ENCODE measurements at places on chromosomes 1 and 21.

GRCh38 chr1:77605246-77606026 is 77.0 kb downstream of the ZZZ3 start:
- no peak for DNase-seq

- no peak for DNase-seq
These were observed 80.8 kb upstream of the POU3F1 start for GRCh38 chr1:38127428-38127827.

DNA sequence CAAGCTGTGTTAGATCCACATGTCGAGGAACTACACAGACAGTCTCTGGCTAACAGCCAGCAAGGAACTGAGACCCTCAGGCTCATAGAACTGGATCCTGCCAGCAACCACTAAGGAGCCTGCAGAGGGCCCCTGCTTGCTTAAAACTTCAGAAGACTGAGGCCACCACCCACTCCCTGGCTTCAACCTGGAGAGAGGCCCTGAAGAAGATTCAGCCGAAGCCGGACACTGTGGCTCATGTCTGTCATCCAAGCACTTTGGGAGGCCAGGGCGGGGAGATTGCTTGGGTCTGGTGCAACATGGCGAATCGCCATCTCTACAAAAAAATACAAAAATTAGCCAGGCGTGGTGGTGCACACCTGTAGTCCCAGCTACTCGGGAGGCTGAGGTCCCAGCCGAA is 92.6 kb upstream of the TMPRSS2 start:
- DNase-seq: no peak

DNA sequence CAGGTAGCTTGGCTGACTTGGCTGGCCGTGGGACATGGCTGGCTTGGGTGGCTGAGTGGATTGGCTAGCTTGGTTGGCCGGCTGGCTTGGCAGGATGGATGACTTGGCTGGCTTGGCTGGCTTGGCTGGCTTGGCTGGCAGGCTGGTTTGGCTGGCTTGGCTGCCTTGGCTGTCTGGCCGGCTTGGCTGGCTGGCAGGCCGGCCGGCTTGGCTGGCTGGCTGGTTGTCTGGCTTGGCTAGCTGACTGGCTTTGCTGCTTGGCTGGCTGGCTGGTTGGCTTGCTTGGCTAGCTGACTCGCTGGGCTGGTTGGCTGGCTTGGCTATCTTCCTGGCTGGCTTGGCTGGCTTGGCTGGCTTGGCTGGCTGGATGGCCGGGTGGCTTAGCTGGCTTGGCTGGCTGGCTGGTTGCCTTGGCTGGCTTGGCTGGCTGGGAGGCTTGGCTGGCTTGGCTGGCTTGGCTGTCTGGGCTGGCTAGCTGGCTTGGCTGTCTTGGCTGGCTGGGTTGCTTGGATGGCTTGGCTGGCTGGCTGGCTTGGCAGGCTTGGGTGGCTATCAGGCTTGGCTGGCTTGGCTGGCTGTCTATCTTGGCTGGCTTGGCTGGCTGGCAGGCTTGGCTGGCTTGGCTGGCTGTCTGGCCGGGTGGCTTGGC is 129.7 kb upstream of the FAM72C start:
- DNase-seq: no peak

GRCh38 chr1:160705742-160706141 is 5.9 kb downstream of the CD48 start:
- DNase-seq: no peak

DNA sequence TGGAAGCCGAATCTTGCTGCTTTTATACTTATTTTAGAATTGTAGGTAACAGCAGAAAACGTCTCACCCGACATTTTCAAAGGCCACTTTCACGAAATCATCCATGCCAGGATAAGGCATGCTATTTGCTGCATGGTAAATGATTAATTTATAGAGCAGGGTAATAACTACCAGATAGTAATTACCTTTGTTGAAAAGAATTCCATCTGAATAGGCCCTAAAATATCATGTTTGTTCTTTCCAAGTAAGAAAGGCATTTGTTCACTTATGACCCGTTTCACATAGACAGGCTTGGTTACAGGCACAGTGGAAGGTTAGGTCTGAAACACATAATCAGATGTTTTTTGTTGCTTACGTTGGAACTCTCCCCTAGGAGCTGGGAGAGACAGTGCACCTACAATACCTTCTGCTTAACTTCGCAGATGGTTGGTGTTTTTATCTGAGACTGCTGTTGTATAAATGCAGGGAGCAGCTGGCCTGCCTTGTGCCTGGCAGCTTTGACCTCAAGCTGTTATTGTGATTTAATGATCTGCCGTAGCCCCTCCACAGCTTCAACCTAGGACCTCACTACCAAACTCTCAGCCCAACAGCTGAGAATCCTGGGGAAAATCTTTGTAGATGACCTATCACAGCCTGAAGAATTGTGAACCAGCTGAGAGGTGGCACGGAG is 1.6 kb downstream of the SLC44A3 start:
- no peak for DNase-seq

- DNase-seq: no peak
These were observed 105.2 kb downstream of the MRPL39 start for GRCh38 chr21:25501996-25502665.

DNA sequence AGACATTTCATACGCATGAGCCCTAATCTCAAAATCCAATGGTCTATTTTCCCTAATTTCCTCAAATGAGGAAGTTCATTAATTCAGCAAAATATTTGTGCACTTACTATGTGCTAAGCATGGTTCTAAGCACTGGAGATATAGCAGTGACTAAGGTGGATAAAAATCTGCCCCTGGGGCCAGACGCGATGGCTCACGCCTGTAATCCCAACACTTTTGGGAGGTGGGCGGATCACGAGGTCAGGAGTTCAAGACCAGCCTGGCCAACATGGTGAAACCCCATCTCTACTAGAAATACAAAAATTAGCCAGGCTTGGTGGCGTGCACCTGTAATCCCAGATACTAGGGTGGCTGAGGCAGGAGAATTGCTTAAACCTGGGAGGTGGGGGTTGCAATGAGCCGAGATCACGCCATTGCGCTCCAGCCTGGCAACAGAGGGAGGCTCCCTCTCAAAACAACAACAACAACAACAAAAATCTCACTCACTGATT is 4.3 kb upstream of the MIIP start:
- no peak for DNase-seq

- no peak for DNase-seq
These were observed 699.9 kb downstream of the MATN1 start for GRCh38 chr1:30023339-30024022.

DNA sequence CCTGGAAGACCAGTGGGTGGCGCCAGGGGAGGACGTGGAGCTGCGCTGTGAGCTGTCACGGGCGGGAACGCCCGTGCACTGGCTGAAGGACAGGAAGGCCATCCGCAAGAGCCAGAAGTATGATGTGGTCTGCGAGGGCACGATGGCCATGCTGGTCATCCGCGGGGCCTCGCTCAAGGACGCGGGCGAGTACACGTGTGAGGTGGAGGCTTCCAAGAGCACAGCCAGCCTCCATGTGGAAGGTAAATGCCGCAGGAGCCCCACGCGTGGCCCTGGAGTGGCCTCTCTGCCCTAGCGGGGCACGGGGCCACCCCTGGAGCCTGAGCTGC is 75.2 kb downstream of the OBSCN start:
- no peak for DNase-seq

- DNase-seq: no peak
These were observed 48.7 kb upstream of the EDN2 start for GRCh38 chr1:41533016-41533730.

- no peak for DNase-seq
These were observed 48.0 kb upstream of the COG2 start for GRCh38 chr1:230594214-230594773.

GRCh38 chr1:65429806-65430205 is 9.3 kb downstream of the LEPR start:
- DNase-seq: no peak

DNA sequence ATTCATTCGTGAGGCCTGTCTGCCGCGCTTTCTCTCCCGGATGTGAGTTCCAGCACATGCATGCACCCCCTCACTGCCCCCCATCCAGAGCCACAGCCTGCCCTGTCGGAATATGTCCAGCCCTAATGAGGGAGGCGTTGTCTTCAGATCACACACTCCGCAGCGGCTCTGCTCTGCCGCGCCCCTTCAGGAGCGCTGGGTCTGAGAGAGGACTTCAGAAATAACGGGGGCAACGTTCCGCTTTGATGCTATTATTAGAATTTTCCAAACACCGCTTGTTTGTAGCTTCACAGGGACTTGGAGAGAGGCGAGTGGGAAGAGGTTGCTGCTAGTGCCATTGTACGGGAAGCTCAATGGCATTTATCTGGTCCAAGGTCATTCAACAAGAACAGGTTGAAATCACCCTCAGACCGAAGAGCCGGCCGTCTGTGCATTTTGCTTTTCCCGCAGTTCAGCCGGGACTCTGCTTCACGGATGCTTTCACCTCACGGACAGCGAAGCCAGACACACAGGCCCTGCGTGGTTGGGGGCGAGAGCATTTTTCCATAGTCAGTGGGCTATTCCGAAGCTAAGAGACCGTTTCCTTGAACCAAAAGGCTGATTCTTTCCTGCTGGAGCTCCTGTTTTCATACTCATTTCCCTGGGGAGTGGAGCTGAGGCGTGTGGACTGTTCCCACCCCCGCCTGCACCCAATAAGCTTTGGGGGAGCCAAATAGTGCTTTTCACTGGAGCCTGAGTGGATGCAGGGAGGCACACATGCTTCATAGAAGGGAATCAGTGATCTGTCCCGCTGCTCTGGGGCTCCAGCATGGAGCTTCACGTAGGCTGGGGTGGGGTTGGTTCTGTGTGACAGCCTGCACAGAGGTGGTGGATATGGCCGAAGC is 69.7 kb downstream of the GALNT2 start:
- no peak for DNase-seq

GRCh38 chr1:209106237-209106741 is 477.2 kb upstream of the CAMK1G start:
- DNase-seq: no peak

- DNase-seq: no peak
These were observed 170.2 kb upstream of the KCNJ15 start for GRCh38 chr21:38086580-38086979.

DNA sequence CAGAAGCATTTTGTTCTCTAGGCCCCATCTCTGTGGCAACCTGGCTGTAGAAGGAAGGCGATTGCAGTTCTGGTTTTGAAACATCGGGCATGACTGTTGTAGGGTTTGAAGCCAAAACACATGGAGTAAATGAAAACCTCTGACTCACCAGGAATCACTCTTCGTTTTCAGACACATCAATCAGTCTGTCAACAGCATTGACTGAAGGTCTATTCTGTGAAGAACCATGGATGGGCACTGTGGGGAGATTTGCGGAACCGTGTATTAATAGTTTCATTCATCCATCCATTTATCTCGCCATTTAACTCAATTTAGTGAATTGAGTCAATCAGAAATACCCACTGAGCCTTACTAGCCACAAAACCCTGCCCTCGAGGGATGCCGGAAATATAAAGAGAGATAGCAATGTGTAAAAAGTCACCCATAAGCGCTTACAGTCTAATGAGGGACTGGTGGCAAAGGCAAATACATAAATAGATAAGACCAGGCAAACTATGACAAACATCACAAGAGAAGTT is 364.6 kb upstream of the PROX1 start:
- DNase-seq: peak; percentile 99

GRCh38 chr1:12326986-12327385 is 97.2 kb downstream of the VPS13D start:
- DNase-seq: no peak

- DNase-seq: no peak
These were observed 637.9 kb upstream of the RGS18 start for GRCh38 chr1:191520345-191520744.

GRCh38 chr1:23574265-23574754 is 15.0 kb upstream of the ID3 start:
- no peak for DNase-seq

DNA sequence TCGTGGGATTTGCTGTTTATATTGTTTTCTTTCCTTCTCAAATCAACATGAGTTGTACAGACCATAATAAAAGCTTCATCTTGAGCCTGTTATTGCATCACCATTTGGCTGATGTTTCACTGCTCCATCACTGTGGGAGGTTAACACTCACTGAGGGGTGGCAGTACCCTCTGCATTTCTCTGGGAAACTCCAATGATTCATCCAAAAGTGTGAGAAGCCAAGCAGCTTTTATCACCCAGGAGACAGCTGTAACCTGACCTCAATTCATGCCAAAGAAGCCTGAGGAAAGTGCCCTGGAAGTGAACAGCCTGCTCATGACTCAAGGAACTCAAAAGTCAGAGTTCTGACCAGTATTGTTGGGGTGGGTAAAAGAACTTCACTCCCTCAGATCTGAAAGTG is 84.1 kb downstream of the GPR88 start:
- peak; percentile 3 for DNase-seq

DNA sequence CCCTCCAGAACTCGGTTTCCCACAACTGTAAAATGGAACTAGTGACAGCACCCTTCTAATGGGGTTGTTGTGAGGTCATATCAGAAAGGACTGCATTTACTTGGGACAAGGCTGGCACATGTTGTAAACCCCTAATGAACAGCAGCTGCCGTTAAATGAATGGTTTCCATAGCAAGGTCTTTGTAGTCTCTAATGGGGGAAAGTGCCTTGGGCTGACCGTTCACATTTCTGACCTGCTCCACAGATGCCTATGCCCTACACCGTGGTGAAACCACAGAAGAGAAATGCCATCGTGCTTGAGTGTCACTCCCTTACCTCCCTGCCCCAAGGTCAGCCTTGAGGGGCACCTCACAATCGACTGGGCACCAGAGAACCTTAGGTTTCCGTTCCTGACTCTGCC is 143.1 kb downstream of the ZSCAN20 start:
- no peak for DNase-seq

GRCh38 chr1:234917495-234918180 is 211.0 kb downstream of the TOMM20 start:
- no peak for DNase-seq

- DNase-seq: no peak
These were observed 137.1 kb downstream of the AKT3 start for GRCh38 chr1:243712941-243713340.
